ENCODE measurements at places on chromosomes 11 and 22.

DNA sequence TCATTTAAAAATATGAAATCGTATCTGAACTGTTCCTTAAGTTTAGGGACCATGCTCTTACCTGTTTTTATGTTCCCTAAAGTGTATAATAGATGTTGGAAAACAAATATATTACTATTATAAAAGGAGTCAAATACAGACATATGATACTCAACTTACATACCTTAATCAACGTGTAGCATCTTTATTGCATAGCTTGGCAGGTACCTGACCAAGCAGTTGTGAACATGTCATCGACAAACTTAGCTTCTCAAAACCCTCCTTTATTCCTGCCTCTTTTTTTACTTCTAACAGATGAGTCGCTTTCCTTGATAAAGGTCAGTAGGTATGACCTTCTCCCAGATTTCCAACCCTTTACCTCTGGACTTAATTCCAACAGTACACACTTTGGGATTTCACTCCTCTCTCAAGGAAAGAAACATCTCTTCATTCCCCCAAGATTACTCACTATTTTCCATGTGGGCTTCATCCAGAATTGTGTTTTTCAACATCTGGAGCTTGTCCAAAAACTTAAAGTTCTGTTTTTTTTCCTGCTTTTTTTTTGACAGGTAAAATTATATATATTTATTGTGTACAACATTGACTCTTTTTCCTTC lies 11.9 kb downstream of the HIPK3 start:
- peak; percentile 76 for DNase-seq

DNA sequence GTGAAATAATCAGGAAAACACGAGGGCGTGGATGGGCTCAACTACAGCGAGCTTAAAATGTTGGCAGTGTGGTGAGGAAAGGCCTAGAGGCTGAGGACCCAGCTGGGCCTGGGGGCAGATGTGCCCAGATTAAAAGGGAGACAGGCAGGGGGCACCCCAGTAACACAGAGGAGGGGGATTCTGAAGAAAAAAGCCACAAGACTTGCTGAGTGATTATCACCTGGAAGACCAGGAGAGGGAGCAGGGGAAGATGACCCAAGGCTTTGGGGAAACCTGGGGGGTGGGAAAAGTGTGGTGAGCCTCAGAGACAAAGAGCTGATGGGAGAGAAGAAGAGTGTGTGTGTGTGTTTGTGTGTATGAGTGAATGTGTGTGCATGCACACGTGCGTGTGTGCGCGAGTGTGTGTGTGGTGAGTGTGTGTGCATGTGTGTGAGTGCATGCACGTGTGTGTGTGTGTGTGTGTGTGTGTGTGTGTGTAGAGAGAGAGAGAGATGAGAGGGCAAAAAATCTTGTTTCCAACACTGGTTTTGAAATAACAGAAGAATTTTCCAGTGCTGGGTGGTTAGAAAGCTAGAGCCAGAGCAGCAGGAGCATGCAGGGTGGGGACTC lies 500.5 kb downstream of the BUD13 start:
- no peak for DNase-seq

GRCh38 chr11:70711911-70712185 lies 313.5 kb downstream of the CTTN start:
- no peak for DNase-seq

GRCh38 chr11:20672575-20672974 lies 3.2 kb downstream of the NELL1 start:
- DNase-seq, result no peak

- no peak for DNase-seq
Observed at GRCh38 chr11:70317581-70318305, 47.3 kb downstream of the PPFIA1 start.

GRCh38 chr11:23359297-23359696 lies 499.0 kb upstream of the CCDC179 start:
- no peak for DNase-seq

- DNase-seq, result no peak
Observed at GRCh38 chr11:17489751-17490150, 13.1 kb upstream of the ABCC8 start.

GRCh38 chr22:43740587-43741270 lies 71.4 kb downstream of the EFCAB6 start:
- no peak for DNase-seq

DNA sequence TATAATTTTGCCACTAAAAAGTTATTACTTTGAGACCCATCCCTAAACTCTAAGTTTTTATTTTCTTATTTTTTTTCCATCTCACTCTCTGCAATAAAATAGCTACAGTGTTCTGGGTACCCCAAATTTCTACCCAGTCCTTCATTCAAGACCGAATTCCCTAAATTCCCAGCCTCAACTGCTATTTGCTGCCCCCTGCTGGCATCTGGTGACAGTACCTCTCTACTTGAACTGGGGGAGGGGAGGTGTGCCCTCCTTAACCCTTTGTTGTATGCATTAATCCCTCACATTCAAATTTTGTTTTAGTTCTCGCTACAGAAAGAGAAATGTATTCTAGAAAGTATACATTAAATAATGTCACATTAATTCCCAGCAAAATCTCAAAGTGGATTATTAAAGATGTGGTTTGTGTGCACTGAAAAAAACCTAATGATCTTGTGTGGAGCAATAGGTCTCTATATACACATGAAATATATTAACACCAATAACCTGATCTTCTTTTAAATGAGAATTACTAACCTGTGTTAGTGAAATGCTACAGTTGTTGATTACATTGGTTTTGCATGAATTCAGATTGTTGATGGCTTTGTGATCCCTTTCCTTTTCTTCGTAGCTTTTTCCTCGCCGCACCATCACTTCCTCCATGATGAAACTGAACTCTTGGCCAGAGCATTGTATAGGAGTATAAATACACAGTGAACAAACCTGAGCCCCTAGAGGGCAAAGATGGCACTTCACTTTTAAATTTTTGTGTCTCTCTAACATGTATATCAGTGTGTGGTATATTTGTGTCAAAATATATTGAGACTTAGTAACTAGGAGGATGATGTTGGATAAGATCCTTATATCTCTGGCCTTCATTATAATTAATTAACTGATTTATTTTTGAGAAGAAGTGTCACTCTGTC lies 590.0 kb downstream of the METTL15 start:
- no peak for DNase-seq

DNA sequence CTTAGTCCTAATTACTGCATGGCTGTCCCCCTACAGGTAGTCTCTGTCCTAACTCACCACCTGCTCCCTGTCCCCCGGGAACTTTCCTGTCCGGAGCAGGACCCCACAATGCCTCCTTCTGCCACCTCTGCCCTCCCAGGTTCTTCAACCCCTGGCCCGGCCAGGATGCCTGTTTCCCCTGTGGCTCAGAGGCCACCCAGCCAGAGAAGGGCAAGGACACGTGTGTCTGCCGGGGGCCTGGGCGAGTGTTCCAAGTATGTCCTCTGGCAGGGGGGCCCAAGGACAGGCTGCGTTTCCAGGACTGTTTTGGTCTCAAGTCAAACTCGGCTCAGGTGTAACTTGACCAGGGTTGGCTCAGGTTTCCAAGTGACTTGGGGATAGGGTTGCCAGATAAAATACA lies 63.8 kb downstream of the BTG4 start:
- DNase-seq, result no peak

DNA sequence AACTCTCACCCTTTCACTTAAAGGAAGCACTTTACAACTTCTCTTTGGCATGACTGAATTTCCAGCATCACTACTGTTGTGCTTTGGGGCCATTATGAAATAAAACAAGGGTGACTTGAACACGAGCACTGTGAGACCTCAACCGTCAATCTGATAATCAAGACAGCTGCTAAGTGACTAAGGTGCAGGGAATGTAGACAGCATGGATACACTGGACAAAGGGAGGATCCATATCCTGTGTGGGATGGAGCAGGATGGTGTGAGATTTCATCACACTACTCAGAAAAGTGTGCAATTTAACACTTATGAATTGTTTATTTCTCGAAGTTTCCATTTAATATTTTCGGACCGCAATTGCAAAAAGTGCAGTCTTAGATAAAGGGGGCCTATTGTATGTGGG lies 16.1 kb upstream of the EXPH5 start:
- no peak for DNase-seq

DNA sequence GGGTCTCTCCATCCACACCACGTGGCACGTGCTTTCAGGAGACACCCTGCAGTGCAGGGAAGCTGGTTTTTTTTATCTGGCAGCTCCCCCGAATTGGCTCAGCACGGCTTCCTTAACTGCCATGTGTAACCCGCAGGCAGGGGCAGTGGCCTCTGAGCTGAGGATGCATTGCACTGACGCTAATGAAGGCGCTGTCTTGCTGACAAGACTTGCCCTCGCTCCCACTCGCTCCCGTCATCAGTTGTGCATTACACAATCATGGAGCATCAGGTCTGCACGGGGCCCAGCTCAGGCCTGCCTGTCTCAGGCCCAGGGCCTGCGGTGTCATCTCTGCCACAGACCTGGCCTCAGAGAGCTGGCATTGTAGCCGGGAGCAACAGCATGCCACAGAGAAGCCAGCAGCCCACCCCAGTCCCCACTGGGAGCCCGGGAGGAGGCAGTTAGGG lies 95.9 kb downstream of the ARHGAP8 start:
- DNase-seq, result no peak

GRCh38 chr22:47782328-47783075 lies 1020.1 kb downstream of the TBC1D22A start:
- no peak for DNase-seq

DNA sequence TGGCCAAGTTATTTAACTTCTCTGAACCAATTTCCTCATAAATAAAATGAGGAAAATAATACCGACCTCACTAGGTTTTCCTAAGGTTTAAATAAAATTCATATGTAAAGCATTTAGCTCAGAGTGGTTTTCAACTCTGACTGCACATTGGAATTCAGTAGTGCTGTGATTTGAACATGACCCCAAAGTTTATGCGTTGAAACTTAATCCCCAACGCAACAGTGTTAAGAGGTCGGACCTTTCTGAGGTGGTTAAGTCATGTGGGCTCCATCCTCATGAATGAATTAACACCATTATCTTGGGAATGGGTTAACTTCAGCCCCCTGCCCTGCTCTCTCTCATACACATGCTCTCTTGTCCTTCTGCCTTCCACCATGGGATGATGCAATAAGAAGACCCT lies 322.2 kb downstream of the AASDHPPT start:
- DNase-seq, result no peak

GRCh38 chr11:70034740-70035365 lies 43.3 kb upstream of the ANO1 start:
- no peak for DNase-seq

GRCh38 chr11:1043563-1044096 lies 7.1 kb upstream of the MUC6 start:
- no peak for DNase-seq

DNA sequence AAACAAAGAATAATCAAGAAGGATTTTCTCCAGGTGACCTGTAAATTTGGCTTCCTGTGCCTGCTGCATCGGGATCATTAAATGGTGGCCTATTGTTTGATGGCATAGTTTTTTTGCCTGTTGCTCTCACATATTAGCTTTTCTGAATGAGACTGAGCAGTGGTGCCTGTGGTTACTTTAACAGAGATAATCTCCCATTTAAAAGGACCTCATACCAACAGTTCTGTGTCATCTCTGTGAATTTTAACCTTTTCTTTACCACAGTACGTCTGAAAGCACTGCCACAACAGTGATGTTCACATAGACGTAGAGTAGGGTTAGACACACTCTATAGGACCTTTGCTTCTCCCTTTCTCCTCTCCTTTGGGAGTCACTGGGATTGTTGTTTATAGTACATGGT lies 22.9 kb upstream of the RCE1 start:
- no peak for DNase-seq

GRCh38 chr11:64834031-64834722 lies 10.3 kb downstream of the CDC42BPG start:
- no peak for DNase-seq

GRCh38 chr22:43031617-43032016 lies 16.7 kb upstream of the PACSIN2 start:
- DNase-seq, result no peak

DNA sequence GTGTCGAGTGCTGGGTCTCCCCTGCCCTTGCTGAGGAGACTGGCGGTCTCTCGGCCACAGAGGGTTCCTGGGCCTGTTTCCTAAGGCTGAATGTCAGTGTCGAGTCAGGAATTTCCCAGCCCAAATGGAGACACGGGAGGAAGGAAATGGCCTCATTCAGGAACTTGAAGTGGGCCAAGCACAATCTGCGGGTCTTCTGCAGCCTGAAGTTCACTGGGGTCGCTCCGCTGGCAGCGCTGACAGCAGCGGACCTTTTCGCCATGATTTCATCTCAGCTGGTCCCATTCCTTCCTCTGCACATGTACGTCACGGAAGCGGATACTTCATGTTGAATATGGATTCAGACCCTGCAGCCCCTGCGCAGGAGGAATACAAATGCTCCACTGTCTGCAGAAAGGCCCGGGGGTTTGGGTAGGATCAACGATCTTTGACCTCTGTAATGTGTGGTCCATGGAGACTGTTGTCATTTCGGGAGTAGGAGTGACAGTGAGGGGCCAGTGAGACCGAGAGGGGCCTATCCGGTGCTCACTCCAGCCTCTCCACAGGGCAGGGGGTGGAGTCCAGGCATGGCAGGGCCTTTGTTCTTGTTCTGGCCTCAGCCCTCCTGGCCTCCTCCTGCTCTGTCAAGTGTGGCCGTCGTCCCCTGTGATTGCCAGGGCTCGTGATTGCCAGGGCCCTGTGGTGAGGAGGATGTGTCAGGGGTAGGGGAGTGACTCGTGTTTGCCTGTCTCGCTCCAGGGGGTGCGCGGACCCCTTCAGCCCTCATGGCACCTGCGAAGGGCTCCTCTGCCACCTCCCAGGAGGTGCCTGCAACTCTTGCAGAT lies 402.3 kb downstream of the TBC1D22A start:
- DNase-seq, result no peak

DNA sequence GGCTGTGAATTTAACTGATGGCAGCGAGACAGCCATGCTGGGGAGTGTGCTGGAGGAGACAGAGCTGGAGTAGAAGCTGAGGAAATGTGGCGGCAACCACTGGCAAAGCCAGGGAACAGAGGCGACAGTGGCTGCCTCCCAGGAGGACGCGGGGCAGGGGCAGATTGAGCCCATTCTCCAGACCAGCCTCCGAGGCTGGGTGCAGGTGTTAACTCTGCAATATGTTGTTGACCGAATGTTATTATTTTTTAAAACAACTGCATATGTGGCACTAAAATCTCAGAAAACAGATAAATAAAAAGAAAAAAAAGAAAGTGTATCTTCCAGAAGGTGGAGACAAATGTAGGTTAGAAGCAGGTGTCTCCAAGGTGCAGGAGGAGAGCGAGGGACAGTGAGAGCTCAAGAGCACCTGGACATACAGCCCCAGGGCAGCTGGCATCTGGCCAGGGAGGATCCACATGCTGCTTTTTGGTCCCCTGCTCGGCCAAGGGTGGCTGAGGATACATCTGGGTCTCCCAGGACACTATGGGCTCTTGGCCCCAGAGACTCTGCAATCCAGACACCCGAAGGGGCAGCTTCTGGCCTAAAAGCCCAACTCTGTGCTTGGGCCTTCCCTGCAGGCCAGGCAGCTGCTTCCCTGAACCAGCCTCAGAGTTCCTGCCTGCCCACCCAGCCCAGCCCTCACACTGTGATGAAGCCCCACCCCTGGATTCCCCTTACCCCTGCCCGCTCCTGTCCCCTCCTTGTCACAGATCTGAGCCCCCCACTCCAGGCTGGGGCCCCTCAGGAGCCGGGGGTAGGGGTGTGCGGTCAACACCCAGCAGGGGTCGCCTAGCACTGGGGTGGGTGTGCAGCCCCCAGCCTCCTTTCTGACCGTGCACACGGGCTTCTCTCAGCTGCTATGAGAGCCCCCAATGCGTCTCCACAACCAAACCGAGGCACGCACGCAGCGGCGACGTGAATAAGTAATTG lies 12.9 kb downstream of the RTN4R start:
- peak; percentile 77 for DNase-seq

GRCh38 chr11:124536520-124536919 lies 6.9 kb downstream of the OR8B12 start:
- DNase-seq, result peak; percentile 14

Measured in LNCaP clone FGC (cell line).